ENCODE measurements at places on chromosomes 4 and X.

GRCh38 chr4:88037447-88037846 is 30.0 kb downstream of the PKD2 start:
- no peak for DNase-seq

- no peak for DNase-seq
These were observed 96.7 kb upstream of the FTHL17 start for GRCh38 chrX:31168551-31168950.

DNA sequence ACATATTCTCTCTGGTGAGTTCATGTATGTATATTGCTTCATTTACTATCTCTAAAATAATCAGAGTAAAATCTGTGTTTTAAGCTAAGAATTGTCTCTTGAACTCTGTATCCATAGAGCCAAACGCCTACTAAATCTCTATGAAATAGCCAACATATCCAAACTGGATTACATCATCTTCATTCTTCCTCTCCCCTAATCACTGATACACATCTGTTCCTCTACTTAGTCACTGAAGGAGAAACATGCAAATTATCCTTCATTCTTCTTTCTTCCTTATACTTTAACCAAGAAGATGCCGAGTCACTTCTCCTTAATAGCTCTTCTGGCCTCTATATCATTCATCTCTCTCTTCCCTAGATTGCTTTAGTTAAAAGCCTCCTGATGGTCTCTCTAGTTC is 630.4 kb upstream of the FTHL17 start:
- no peak for DNase-seq

DNA sequence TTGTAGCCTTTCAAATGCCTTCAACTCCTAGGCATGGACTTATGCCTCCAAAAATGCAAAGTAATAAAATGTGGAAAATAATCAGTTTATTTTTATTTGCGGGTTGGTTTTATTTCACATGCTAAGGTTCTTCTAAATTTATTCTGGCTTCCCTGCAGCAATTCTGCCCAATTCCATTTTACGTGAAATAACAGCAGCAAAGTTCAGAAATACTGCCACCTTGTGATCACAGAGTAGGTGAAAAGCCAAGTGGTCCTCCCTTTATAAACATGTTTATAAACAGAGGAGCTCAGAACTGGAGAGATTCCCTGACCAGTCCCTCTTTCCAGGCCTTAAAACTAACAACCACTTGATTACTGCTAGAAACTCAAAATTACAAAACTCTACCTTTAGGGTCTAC is 14.7 kb upstream of the DCHS2 start:
- no peak for DNase-seq

DNA sequence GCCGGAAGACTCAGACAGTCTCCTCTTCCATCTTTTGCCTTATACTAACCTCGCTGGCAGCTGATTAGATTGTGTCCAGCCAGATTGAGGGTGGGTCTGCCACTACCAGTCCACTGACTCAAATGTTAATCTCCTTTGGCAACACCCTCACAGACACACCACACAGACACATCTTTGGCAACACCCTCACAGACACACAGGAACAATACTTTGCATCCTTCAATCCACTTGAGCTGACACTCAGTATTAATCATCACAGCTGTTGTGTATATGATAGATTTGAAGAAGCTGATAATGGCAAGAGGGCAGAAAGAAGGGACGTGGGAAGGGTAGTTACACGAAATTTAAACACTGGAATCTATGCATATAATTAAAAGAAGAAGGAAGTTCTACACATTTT is 139.5 kb downstream of the ANKRD50 start:
- no peak for DNase-seq

DNA sequence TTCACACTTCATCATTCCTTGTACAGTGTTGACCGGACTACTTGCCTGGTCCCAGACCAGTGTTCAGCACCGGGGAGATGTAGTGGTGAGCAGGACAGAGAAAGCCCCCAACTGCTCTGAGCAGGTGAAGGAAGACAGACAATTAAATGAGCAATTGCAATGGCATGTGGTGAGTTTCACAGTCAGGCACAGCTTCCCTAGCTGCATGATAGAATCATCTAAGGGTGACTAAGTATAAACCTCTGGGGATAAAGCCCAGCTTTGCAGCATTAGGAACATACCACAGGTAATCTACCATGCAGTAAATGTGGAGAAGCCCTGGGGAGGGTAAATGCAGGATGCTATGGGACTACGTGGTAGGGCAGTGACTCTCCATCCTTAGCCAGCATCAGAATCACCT is 47.8 kb downstream of the TMA16 start:
- no peak for DNase-seq

DNA sequence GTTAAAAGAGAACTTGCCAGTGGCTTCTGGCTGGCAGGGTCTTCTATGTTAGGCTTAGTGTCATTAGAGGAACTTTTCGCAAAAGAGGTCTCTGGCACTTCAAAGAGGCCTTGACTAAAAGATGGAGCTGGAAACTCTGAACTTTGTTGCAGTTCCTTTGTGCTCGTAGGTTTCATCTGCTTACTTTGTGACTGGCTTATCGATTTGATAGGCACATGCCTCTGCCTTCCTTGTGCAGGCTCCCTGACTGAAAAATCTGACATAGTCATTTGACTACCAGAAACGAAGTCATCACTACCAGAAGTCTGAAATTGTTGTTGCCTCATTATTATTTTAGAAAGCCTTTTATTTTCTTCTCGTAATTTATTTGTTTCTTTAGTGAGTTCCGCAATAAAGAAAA is 93.9 kb upstream of the IL13RA1 start:
- no peak for DNase-seq

GRCh38 chr4:26030780-26031179 is 116.8 kb downstream of the SMIM20 start:
- DNase-seq = no peak

- DNase-seq = peak; percentile 69
These were observed 45.6 kb downstream of the SMARCA5 start for GRCh38 chr4:143558823-143559756.

DNA sequence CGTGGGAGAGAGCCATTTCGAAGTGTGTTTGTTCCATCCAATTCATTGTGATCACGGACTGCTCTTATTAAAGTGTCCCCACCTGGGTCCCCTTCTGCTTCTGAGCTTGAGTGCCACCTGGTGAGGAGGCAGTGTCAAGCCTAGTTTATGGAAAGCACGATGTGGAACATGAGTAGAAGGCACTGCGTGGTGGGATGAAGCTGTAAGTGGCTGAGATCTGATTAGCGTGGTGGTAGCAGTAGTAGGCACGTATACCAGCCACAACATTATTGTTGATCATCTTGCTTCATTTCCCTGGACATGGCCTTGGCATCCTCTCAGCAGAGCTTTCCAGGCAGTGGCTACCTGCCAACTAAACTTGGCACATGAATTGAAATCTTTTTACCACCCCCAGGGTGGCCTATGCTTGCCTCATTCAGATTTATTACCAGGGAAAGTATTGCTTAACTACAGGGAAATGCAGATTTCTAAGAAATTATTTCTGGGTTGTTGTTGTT is 46.4 kb downstream of the GPAT3 start:
- DNase-seq = peak; percentile 69

GRCh38 chr4:42420140-42420539 is 22.9 kb downstream of the SHISA3 start:
- DNase-seq = no peak

DNA sequence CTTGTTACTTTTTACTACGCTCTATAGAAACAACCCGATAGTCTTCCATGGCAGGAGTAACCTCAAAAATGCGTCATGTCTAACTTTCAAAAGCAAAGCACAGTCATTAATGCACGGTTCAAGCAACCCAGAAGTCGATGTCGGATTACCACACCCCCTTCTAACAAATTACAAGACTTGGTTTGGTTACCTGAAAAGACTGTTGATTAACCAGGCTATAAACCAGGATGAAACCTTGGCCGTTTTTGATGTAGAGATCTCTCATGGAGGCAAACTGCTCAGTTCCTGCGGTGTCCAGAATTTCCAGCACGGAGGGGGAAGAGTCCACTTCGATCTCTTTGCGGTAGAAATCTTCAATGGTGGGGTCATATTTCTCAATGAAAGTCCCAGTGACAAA is 2.4 kb downstream of the RAP2C start:
- DNase-seq = no peak
